ENCODE measurements at places on chromosomes 7 and 10.
A peak's percentile ranks its signal among the peaks of the same experiment; 100 is the strongest.

DNA sequence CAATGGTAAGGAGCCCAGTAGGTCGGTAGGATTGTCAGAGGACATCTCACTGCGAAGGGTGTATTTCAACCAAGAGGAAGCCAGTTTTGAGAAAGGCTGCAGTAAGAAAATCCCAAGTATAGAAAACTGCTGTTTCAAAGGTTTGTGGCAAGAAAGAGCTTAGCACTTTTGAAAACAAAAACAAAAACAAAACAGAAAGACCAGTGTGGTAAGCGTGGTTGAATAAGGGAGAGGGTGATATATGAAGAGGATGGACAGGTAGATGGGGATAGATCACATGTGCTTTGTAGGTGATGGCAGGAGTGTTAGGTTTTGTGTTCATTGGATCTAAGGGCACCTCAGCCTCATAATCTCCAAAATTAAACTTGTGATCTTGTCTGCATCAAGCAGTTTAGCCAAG, 141.6 kb upstream of the WNT16 start:
- DNase-seq = no peak

DNA sequence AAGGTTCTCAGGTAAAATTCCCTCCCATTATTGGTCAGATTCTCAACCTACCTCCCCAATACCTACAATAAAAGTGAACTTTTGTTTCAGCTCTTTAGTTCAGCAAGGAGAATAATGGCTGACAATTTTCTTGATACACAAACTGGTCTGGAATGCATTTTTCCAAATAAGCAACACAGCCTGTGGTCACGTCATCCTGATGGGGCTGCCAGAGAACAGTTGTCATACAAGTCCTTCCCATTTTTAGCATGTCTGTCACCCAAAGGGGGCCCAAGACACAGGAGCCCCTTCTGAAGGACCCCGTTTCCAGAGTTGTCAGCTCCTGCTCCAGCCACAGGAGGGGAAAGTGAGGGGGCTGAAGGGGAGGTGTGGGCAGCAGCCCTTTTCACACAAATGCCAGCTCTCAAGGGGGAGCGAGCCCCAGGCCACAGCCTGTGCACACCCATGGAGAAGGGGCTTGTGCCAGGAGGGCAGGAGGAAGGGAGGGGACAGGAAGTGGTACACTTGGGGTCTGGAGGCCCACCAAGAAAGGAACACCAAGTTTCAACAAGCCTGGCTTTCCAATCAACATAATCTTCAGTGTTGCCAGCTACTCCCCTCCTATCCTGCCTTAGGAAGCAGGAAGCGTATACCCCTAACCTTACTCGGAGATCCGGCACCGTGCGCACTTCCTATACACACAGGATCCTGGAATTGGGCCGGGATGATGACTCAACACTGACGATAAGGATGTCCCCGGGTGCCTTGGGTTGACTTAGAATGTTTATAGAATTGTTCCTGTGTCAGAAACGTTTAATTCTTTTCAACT, 43.4 kb upstream of the PDLIM1 start:
- DNase-seq = peak; percentile 39

- DNase-seq = no peak
These were observed 4.1 kb upstream of the DLX6 start for GRCh38 chr7:97001221-97001620.

DNA sequence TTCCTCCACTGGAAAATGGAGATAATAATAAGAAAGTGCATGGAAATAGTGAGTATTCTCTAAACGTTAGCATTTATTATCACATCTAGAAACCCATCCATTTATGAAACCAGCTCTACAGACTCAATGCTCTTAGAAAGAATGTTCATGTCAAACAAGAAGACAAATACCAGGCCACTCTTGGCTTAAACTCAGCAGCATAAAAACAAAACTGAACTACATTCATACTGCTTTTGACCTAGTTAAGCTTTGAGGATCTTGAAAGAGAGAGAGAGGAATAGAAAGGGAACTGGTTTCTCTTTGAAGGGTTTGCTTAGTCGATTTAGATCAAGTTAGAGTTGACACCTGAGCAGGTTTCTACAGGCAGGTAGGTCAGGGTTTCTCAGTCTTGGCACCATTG, 332.9 kb upstream of the PRKCQ start:
- DNase-seq = peak; percentile 23

- DNase-seq = peak; percentile 21
These were observed 105.7 kb upstream of the SHH start for GRCh38 chr7:155917836-155918430.

- DNase-seq = peak; percentile 65
These were observed 761.5 kb upstream of the POM121L12 start for GRCh38 chr7:52273685-52274610.
